Activated CD4-positive, alpha-beta T cell treated with anti-CD3 and anti-CD28 coated beads, Interleukin-2, amount 50 U/mL, for 24 hours (primary cell): ENCODE measurements at places on chromosomes 6 and 20.

- no peak for DNase-seq
These were observed 232.7 kb downstream of the DLL1 start for GRCh38 chr6:170057961-170058877.

DNA sequence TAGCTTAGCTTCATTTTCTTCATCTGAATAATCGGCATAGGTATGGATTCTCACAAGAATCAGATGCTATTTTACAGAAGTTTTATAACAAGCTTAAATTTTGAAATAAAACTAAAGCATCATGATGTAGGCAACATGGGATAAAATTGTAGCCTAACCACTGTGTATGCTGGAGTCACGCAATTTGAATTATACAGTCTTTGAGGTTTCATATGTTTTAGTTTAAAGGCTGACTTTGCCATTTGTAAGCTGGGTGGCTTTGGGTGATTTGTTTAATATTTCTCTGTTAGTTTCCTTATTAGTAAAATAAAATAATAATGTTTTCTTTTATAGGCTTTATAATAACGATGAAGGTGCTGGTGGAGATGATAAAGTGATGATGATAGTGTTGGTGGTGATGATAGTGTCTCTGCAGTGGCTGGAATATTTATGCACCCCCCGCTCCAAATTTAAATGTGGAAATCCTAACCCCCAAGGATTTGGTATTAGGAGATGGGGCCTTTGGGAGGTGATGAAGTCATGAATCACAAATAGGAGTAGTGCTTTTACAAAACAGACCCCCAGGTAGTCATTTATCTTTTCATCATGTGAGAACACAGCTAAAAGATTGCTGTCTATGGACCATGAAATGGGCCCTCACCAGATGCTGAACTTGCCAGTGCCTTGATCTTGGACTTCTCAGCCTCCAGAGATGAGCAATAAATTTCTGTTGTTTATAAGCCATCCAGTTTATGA is 42.0 kb downstream of the DOK5 start:
- DNase-seq = no peak

- DNase-seq = no peak
These were observed 313.0 kb downstream of the FRK start for GRCh38 chr6:115747719-115748118.

DNA sequence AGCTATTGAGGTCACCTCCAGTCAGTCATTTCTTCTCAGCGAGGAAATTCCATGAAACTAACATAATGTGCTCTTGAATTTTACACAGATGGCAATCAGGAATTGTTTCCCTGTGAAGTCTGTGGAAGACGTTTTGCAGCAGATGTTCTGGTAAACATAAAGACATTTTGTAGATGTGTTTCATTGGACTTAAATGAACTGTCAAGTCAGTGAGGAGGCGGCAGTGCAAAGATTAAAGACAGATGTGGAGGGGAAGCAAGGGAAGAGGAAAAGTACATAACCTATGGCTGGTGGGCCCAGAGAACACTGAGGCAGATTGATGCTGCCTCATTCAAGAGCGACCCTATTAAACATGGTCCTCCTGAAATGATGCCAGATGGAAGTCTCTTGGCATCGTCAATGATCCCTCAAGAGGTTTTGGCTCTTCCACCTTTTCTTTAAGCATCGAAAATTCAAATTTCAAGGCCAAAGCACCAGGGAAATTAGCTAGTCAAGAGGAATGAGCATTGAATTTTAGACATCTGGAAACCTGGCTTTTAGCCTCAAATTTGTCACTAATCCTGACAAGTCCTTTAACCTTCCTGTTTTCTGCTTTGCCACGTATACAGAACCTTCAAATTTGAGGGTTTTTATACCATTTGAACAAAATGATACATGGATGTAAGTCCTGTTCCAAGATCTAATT is 20.1 kb downstream of the ZC2HC1B start:
- no peak for DNase-seq

GRCh38 chr6:154537511-154538325 is 27.2 kb upstream of the CNKSR3 start:
- no peak for DNase-seq

GRCh38 chr20:32564921-32565734 is 20.0 kb downstream of the NOL4L start:
- no peak for DNase-seq

DNA sequence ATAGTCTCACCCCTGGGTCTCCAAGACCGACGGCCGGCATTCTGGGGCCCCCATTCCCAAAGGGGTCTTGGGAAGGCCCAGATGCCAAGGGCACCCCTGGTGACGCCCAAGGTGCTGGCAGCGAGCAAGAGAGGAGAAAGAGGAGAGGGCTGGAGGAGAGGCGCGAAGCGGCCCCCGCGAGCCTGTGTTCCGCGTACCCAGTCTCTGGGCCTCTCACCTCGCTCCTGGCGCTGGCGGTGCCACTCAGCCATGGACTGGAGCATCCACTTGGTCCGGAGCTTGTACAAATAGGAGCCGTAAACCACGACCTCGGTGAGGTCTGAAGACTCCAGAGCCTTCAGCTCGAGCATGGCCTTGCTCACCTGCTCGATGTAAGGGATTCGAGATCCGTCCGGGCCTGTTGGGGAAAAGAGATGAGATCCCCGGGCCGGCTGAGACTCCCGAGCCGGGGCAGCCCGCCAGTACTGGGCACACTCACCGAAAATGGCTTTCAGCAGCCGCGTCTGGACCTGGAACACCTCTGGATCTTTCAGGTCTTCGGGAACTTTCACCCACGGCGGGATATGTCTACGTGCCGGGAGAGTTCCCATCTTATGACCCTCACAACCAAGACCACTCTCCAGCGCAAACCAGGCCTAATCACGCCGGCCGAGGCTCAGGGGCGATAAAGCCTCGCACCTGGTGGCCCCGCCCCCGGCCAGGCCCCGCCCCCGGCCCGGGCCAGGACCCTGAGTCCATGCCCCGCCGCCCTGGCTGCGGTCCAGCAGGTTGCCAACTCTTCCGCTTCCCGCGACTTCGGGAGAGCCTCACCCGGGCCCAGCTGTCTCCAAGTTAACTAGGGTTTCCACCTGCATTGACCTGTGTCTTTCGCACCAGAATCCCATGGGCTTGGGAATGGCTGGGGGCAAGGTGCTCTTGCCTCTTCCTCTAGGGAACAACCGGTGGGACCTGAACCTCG is at the start of gene DPPA5:
TSS of gene DPPA5 (minus strand) at position 641 of the 958 bp plus-strand sequence. CDS start at position 590, 51 bp downstream.
- DNase-seq = no peak

GRCh38 chr6:52728394-52728793 is 34.9 kb downstream of the GSTA2 start:
- DNase-seq = no peak

GRCh38 chr20:23081263-23081819 is 4.8 kb downstream of the CD93 start:
- no peak for DNase-seq

DNA sequence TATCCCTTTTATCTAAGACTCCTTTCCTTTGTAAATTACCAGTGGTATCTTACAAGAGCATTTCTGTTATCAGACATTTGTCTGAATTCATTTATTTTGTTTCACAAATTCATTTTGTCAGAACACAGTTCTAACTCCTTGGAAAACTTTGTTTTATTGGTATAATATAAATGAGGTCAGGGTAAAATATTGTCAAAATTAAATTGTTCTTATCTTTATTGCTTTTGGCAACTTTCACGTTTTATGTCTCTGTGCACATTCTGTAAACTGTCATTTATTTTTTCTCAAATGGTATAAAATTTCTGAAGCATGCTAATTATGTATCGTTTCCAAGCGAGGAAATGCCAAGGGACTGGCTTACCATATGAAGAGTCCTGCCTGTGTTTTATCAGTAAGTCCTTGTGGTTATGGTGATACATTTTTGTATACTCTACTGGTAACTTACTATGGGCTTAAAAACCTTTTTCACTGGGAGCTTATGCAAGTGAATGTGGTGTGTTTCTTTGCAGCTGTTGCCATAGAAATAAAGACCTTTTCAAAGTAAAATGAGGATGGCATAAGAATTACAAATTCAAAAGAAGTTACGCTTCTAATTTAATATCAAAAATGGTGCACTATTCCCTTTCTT is 214.2 kb downstream of the COL19A1 start:
- DNase-seq = no peak

- DNase-seq = no peak
These were observed 46.6 kb downstream of the TPBG start for GRCh38 chr6:82410151-82410648.

GRCh38 chr20:38878866-38879265 is 47.4 kb upstream of the FAM83D start:
- DNase-seq = no peak

- no peak for DNase-seq
These were observed 181.9 kb upstream of the KCNG1 start for GRCh38 chr20:51204794-51205193.

- no peak for DNase-seq
These were observed 225.4 kb downstream of the PRL start for GRCh38 chr6:22071270-22072041.

DNA sequence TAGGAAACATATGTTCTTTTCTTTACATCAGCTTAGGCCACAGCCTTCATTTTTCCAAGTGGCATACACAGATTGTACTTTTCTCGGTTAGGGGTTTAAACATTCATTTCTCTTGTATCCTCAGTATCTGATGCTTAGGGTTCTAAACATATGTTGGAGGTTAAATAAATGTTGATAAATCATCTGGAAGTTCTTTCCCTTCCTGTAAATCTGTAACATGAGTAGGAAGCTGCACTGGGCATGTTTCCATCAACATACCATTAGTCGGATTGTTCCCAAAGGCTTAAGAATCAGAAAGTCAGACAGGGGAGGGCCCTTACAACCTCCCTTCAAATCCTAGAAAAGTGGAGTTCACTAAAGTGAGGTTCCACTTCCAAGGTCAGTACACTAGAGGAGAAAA is 54.8 kb upstream of the BCLAF1 start:
- no peak for DNase-seq

DNA sequence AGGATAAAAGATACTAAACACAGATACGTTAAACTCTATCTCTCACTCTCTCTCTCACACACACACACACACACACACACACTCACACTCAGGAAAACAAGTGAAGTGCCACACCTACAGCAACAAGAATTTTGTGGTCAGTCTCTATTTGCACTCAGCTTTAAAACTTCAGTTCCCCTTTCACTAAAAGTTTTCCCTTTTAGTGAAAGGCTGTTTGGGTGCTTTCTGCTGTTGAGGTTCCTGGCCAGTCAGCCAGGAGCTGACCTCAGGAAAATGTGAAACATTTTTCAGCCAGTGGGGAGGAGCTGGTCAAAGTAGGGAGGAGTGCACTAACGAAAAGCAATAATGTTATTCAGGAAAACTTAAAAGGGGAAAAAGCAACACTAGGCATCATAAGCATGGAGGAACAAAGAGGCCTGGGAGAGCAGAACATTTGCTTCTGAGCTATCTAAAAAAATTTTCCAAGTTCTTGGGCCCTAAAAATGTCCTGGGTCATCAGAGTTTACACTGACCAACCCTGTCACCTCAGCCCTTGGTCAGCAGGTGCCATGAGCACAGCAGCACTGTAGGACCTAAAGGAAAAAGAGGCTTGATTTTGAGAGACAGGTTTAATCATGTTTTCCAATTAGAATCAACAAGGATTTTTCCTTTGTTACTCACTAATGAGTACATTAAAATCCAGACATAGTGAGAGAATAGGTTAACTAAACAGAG is 30.7 kb upstream of the NT5E start:
- DNase-seq = no peak

GRCh38 chr20:4018023-4018748 is 2.8 kb upstream of the RNF24 start:
- DNase-seq = no peak

GRCh38 chr20:17650301-17651128 is 31.5 kb downstream of the RRBP1 start:
- no peak for DNase-seq

DNA sequence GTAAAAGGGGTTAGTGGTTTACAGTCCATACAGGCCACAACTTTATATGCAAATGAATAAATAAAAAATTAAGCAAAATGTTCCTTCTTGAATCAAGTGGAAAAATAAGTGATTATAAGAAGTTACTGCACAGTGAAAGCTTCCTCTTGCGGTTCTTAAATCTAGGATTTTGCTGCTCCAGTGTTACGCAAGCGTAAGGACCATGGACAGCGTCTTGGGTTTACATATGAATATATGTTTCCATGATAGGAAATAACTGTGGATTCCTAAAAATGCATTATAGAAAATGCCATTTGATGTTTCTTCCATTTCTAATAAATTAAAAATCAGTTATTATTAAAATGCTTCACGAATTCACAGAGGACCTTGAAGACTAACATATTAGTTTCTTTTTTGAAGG is 176.6 kb upstream of the POU3F2 start:
- no peak for DNase-seq

- DNase-seq = no peak
These were observed 9.2 kb upstream of the PRSS16 start for GRCh38 chr6:27238010-27238983.

GRCh38 chr6:127148511-127148910 is 30.0 kb downstream of the RSPO3 start:
- no peak for DNase-seq

DNA sequence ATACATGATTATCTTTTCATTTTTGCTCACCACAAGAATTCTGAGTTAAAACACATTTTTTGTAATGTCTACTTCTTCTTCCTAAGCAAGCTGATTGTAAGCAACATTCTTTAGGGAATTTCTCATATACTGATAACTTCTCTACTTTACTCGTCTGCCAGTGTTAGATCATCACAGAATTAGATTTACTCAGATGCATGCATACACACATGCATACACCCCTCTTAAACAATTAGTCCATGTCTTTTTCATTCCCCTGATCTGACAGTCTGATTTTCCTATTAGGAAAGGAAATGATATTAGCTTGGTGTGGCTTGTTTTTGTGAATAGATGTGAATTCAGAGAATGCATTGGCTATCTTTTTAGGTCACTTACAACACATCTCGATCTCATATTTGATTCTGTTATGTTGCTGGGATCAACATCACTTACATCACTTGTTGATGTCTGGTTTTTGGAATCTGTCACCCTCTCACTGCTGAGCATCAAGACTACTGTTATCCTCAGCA is 91.4 kb downstream of the FIG4 start:
- DNase-seq = no peak

DNA sequence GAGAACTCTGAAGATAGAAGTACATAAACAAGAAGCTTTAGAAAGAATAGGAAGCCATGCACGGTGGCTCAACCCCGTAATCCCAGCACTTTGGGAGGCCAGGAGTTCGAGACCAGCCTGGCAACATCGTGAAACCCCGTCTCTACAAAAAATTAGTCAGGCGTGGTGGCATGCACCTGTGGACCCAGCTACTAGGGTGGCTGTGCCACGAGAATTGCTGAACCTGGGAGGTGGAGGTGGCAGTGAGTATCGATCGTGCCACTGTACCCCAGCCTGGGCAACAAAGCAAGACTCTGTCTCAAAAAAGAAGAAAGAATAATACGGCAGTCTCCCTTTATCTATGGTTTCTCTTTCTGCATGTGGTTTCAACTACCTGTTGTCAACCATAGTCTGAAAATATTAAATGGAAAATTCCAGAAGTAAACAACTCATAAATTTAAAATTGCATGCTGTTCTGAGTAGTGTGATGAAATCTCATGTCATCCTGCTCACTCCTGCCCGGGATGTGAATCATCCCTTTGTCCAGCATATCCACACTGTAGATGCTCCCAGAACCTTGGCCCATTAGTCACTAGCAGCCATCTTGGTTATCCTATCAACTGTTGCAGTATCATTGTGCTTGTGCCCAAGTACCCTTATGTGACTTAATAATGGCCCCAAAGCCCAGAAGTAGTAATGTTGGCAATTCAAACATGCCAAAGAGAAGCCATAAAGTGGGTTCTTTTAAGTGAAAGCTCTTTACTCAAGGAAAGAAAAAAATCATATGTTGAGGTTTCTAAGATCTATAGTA is 22.1 kb downstream of the DEK start:
- DNase-seq = no peak

GRCh38 chr20:51563486-51564332 is 21.2 kb upstream of the NFATC2 start:
- no peak for DNase-seq
